Mesenchymal stem cell (in vitro differentiated cells and primary cell): ENCODE measurements at places on chromosomes 2 and 18.

DNA sequence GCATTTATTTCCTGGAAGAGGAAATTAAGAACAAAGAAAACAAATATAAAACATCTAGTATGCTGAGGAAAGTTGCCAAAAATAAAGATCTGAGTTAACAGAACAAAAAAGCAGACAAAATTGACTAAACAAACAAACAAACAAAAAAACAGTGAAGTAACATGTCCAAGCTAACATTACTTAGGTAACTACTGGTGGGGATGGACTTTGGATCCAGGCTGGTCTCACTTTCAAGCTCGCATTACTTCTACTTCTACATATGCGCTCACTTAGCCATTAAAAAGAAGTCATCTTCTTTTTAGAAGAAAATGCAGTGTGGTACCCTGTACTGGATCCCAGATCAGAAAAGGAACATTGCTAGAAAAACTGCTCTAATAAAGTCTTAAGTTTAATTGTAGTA lies 358.9 kb downstream of the NCKAP5 start:
- no peaks in the 10 kb centered on the region for H3K27me3 ChIP-seq
- peaks cover 3% of the 10 kb centered on the region for H3K36me3 ChIP-seq
- H3K4me3 ChIP-seq = no peak overlapping the region

- no peak overlapping the region for H3K4me3 ChIP-seq
- peak overlapping the region; percentile 15 for H3K27ac ChIP-seq
- peaks cover 5% of the 10 kb centered on the region for H3K27me3 ChIP-seq
- H3K36me3 ChIP-seq = no peaks in the 10 kb centered on the region
- DNase-seq = no peak
- peaks cover 31% of the 10 kb centered on the region for H3K4me1 ChIP-seq
Measured at GRCh38 chr2:10086950-10087349, 6.7 kb upstream of the CYS1 start.

- no peak overlapping the region for H3K4me3 ChIP-seq
- no peaks in the 10 kb centered on the region for H3K27me3 ChIP-seq
- DNase-seq = no peak
- no peaks in the 10 kb centered on the region for H3K4me1 ChIP-seq
- H3K27ac ChIP-seq = no peak overlapping the region
Measured at GRCh38 chr2:212904646-212905045, 246.8 kb downstream of the IKZF2 start.

DNA sequence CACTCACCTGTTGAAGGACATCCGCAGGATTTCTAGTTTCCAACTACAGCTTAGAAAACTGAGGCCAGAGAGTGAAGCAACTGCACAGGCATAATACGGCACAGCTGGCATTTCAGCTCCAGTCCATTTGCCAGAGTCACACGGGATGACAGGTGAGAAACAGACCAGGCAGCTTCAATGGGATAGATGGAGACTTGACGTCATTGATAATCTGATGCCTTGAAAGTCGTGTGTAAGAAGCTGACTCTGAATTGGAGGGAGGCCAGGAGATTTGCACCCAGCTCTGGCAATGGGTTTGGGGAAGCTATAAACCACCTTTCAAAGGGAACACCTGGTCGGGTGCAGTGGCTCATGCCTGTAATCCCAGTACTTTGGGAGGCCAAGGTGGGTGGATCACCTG lies 12.4 kb upstream of the DNMT3A start:
- no peak overlapping the region for H3K4me3 ChIP-seq
- no peak overlapping the region for H3K27ac ChIP-seq
- no peaks in the 10 kb centered on the region for H3K36me3 ChIP-seq
- peaks cover 4% of the 10 kb centered on the region for H3K4me1 ChIP-seq
- H3K27me3 ChIP-seq = no peaks in the 10 kb centered on the region

DNA sequence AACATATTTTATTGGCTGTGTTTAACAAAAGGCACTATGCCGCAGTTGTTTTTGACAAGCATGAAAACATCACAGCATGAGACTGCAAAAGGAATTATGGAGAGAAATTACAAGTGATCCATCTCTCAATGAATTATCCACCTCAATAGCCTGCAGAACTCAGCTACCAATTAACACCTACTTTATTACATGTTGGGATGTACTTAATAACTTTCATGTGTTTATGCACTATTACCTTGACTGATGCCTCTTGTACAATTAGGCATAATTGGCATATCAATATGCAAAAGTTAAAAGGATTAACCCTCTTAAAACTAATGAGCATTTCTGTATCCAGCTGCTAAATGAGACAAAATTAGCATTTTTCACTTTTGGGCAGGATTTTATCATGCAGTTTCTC lies 27.8 kb downstream of the ARHGAP15 start:
- no peaks in the 10 kb centered on the region for H3K27me3 ChIP-seq
- no peak for DNase-seq
- no peak overlapping the region for H3K27ac ChIP-seq
- H3K4me1 ChIP-seq = no peaks in the 10 kb centered on the region
- no peaks in the 10 kb centered on the region for H3K36me3 ChIP-seq

- H3K4me3 ChIP-seq = no peak overlapping the region
- H3K4me1 ChIP-seq = peaks cover 9% of the 10 kb centered on the region
- DNase-seq = no peak
- H3K27ac ChIP-seq = no peak overlapping the region
- no peaks in the 10 kb centered on the region for H3K36me3 ChIP-seq
Measured at GRCh38 chr2:937530-937929, 13.1 kb upstream of the SNTG2 start.

- H3K4me3 ChIP-seq = no peak overlapping the region
- H3K27me3 ChIP-seq = no peaks in the 10 kb centered on the region
- H3K36me3 ChIP-seq = no peaks in the 10 kb centered on the region
- no peak for DNase-seq
Measured at GRCh38 chr18:28794459-28795245, 617.7 kb upstream of the CDH2 start.

- H3K27me3 ChIP-seq = no peaks in the 10 kb centered on the region
- peak; percentile 82 for DNase-seq
- H3K36me3 ChIP-seq = no peaks in the 10 kb centered on the region
Measured at GRCh38 chr2:75592030-75592429, 31.3 kb upstream of the EVA1A start.

- no peak overlapping the region for H3K27ac ChIP-seq
- no peak overlapping the region for H3K4me3 ChIP-seq
- H3K4me1 ChIP-seq = no peaks in the 10 kb centered on the region
- H3K36me3 ChIP-seq = peaks cover 61% of the 10 kb centered on the region
Measured at GRCh38 chr2:45545943-45546342, 65.1 kb downstream of the SRBD1 start.

- no peak overlapping the region for H3K4me3 ChIP-seq
- no peak for DNase-seq
- peaks cover 43% of the 10 kb centered on the region for H3K36me3 ChIP-seq
Measured at GRCh38 chr18:77063260-77063659, 69.3 kb downstream of the MBP start.

DNA sequence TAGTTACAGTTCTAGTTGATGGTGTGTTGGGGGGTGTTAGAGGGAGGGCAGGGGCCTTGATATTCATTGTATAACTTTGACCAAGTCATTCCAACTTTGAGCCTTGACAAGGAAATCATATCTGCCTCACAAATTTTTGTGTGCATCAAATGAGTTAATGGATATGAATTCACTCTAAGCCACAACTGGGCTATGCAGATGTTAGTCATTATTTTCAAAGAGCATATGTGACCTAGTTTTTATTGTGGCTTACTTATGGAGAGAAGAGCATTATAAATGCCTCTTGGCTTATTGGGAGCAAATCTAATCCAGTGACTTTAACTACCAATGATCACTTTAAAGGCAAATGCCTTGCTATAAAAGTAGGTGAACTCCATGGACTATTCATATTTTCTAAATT lies 250.2 kb downstream of the LPIN1 start:
- no peaks in the 10 kb centered on the region for H3K36me3 ChIP-seq
- DNase-seq = no peak
- H3K27ac ChIP-seq = no peak overlapping the region
- no peaks in the 10 kb centered on the region for H3K4me1 ChIP-seq
- H3K27me3 ChIP-seq = no peaks in the 10 kb centered on the region

- H3K36me3 ChIP-seq = peaks cover under 1% of the 10 kb centered on the region
- H3K4me3 ChIP-seq = no peak overlapping the region
- no peaks in the 10 kb centered on the region for H3K27me3 ChIP-seq
- H3K27ac ChIP-seq = no peak overlapping the region
- DNase-seq = no peak
Measured at GRCh38 chr2:207950063-207950760, 75.1 kb downstream of the PLEKHM3 start.

GRCh38 chr18:48993586-48993985 lies 42.8 kb upstream of the SMAD7 start:
- peaks cover 67% of the 10 kb centered on the region for H3K4me1 ChIP-seq
- peak overlapping the region; percentile 5 for H3K27ac ChIP-seq
- peak overlapping the region; percentile 67 for H3K4me3 ChIP-seq

- DNase-seq = no peak
- no peak overlapping the region for H3K27ac ChIP-seq
- no peaks in the 10 kb centered on the region for H3K27me3 ChIP-seq
- peaks cover 72% of the 10 kb centered on the region for H3K36me3 ChIP-seq
Measured at GRCh38 chr2:46377666-46378560, 80.7 kb downstream of the EPAS1 start.

- H3K27me3 ChIP-seq = no peaks in the 10 kb centered on the region
- peak; percentile 80 for DNase-seq
- peak overlapping the region; percentile 94 for H3K4me3 ChIP-seq
- H3K36me3 ChIP-seq = no peaks in the 10 kb centered on the region
- peaks cover 18% of the 10 kb centered on the region for H3K4me1 ChIP-seq
Measured at GRCh38 chr2:65128297-65129190, 1.4 kb downstream of the RAB1A start.

GRCh38 chr2:731711-732110 lies 54.5 kb upstream of the TMEM18 start:
- peaks cover 4% of the 10 kb centered on the region for H3K27me3 ChIP-seq
- H3K4me1 ChIP-seq = peaks cover 2% of the 10 kb centered on the region
- no peak overlapping the region for H3K27ac ChIP-seq
- H3K4me3 ChIP-seq = no peak overlapping the region

DNA sequence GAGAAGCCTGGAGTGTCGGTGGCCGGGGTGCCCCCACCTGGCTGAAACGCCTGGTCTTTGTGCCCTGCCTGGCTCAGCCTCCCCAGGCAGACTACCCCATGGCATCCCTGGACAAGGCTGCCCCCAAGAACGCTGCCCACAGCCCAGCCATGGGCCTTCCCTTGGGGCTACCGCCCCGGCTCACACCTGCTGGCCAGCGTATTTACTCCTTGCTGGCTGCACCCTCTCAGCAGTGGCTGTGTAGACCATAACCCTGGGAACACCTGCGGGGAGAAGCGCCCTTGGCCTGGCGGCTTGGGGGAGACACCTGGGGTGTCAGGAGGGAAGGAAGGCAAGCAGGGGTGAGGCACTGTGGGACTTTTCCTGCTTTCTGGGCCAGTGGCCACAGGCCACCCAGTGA lies 17.3 kb downstream of the CAPN10 start:
- H3K4me3 ChIP-seq = no peak overlapping the region
- H3K36me3 ChIP-seq = peaks cover 10% of the 10 kb centered on the region
- no peaks in the 10 kb centered on the region for H3K27me3 ChIP-seq
- no peak for DNase-seq
- peaks cover 12% of the 10 kb centered on the region for H3K4me1 ChIP-seq

DNA sequence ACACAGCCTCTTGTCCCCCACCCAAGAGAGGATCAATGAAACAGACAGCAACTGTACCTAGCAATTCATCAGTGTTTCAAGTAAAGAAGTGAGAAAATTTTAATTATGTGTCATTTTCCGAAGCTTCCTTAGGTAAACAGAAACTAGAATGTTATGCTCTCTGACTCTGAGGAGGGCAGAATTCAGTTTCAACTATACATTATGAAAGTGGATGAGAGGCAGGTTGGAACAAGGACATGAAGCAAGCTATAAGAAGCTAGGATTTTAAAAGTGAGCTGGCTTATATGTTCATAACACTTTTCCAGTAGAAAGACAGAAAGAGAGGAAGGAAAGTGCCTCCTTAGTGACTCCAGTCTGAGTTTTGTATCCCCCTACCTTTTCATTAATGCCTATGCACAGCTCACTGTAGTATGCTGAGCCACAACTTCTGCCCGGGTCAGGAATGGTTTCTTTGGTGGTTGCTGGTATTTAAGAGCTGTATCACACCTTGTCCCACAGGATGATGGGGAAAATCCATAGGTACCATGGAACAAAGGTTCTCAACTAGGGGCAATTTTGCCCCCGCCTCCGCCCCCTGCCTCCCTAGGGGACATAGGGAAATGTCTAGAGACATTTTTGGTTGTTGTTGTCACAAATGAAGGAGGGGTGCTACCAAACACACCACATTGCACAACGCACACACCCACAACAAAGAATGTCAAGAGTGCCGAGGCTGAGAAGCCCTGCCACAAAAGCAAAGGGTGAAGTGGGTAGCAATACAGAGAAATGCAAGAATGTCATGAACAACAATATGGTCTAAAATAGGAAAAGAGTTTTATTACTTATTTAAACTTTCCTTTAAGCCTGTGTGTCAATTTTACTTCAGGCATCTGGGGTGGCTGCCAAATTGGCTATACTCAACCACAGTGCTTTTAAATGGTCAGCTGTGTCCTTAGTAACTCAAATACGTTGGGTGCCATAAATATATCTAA lies 161.0 kb upstream of the ZFP36L2 start:
- no peak overlapping the region for H3K4me3 ChIP-seq
- H3K27ac ChIP-seq = no peak overlapping the region
- H3K4me1 ChIP-seq = peaks cover 4% of the 10 kb centered on the region

- H3K27ac ChIP-seq = no peak overlapping the region
- no peaks in the 10 kb centered on the region for H3K4me1 ChIP-seq
- no peaks in the 10 kb centered on the region for H3K36me3 ChIP-seq
- no peak overlapping the region for H3K4me3 ChIP-seq
- DNase-seq = no peak
Measured at GRCh38 chr2:170020777-170021176, 157.2 kb upstream of the MYO3B start.

DNA sequence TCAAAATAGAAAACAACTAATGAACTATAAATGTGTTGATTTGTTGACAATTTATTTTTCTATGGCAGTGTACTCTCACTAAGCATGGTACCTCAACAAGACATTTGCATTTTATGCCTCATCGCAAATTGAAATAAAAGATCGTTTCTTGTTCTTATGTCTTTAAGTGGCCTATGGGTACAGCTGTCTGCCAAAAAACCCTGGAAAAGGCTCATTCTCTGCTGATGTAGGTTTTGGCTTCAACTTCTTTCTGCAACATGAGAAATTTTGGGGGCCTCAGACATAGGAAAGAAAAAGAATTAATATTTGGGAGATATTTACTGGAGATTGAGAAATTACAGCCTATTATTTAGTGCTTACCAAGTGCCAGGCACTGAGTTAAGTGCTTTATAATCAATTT lies 205.1 kb upstream of the DPP10 start:
- no peaks in the 10 kb centered on the region for H3K27me3 ChIP-seq
- H3K36me3 ChIP-seq = no peaks in the 10 kb centered on the region
- no peak for DNase-seq
- H3K4me3 ChIP-seq = no peak overlapping the region
- H3K27ac ChIP-seq = no peak overlapping the region

DNA sequence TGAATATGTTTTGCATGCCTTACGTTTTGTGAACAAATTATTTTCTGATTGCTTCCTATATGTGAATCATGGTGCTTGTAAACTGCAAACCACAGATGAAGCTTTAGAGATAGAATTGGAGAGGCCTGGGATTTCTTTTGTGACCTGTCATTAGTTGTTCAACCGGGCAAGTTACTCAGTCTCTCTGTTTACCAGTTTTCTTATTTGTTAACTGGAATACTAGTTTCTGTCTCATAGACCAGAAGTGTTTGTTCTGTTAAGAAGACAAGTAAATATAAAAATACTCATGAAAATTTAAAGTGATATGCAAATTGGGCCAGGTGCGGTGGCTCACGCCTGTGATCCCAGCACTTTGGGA lies 27.3 kb downstream of the DGKD start:
- H3K27ac ChIP-seq = no peak overlapping the region
- H3K4me1 ChIP-seq = peaks cover 7% of the 10 kb centered on the region
- H3K4me3 ChIP-seq = no peak overlapping the region
- DNase-seq = peak; percentile 18
- no peaks in the 10 kb centered on the region for H3K36me3 ChIP-seq
- no peaks in the 10 kb centered on the region for H3K27me3 ChIP-seq
